Activated naive CD4-positive, alpha-beta T cell treated with anti-CD3 and anti-CD28 coated beads, Interleukin-2, amount 10 ng/mL, durations not matched to agents 5 hours and 36 hours (primary cell): ENCODE measurements at places on chromosomes 7 and 10. TPM values are rescaled to one million over a fixed set of nuclear protein-coding genes. Genes with fewer than 3 reads are reported as not detected.

The PLXNA4 gene
- 39.6 TPM for total RNA-seq

The NODAL gene
- 0.15 TPM for total RNA-seq

The LRMDA gene
- not detected for total RNA-seq

The HECW1 gene
- not detected for total RNA-seq

The PRSS1 gene
- total RNA-seq, result not detected

The PAX4 gene
- total RNA-seq, result not detected

The INMT gene
- total RNA-seq, result 0.99 TPM

The AGMO gene
- total RNA-seq, result not detected

The STRIP2 gene
- total RNA-seq, result 12.1 TPM

The PTER gene
- 17.1 TPM for total RNA-seq

The ASAH2 gene
- 1.6 TPM for total RNA-seq

The CALY gene
- not detected for total RNA-seq

The BBIP1 gene
- total RNA-seq, result 21.0 TPM

The PRKCQ gene
- 65.4 TPM for total RNA-seq

The CISD1 gene
- total RNA-seq, result 31.1 TPM

The GPR15LG gene
- total RNA-seq, result not detected

The TEX36 gene
- total RNA-seq, result not detected

The SORBS1 gene
- total RNA-seq, result 0.35 TPM

The AEBP1 gene
- 3.6 TPM for total RNA-seq

The SGPL1 gene
- total RNA-seq, result 16.3 TPM

The SLC16A9 gene
- 0.10 TPM for total RNA-seq

The TAS2R40 gene
- total RNA-seq, result not detected

The NANOS1 gene
- total RNA-seq, result 0.73 TPM

The PIK3AP1 gene
- 2.6 TPM for total RNA-seq

The GPR141 gene
- not detected for total RNA-seq

The TCAF2 gene
- 25.7 TPM for total RNA-seq

The LGI1 gene
- total RNA-seq, result not detected

The PLCE1 gene
- not detected for total RNA-seq

The CCL24 gene
- total RNA-seq, result not detected

The TMEM130 gene
- not detected for total RNA-seq

The ST8SIA6 gene
- 2.1 TPM for total RNA-seq
